ENCODE measurements at places on chromosomes 3 and 15.
A peak's percentile ranks its signal among the peaks of the same experiment; 100 is the strongest.

- DNase-seq: peak; percentile 5
Measured at GRCh38 chr3:171393032-171393744, 67.0 kb downstream of the TNIK start.

GRCh38 chr3:54957711-54958110 lies 29.9 kb upstream of the LRTM1 start:
- DNase-seq: peak; percentile 46

- no peak for DNase-seq
Measured at GRCh38 chr3:178300441-178300959, 235.7 kb upstream of the KCNMB2 start.

DNA sequence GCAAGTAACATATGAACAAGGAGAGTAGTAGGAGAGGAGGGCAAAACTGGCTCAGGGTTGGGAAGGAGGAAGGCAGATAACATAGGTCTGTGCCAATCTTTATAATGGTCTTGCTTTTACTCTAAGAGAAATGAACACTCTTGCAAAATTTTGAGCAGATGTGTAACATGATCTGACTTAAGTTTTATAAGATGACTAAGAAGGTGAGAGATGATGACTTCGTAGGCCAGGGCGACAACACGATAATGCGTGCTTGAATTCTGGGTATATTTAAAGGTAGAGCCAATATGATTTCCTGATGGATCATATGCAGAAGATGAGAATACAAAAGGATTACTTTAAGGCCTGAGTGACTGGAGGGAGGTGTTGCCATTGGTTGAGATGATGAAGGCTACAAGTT lies 265.4 kb upstream of the KCNMB2 start:
- DNase-seq: no peak

GRCh38 chr3:12840591-12841148 lies 695 bp downstream of the RPL32 start:
- DNase-seq: peak; percentile 36

DNA sequence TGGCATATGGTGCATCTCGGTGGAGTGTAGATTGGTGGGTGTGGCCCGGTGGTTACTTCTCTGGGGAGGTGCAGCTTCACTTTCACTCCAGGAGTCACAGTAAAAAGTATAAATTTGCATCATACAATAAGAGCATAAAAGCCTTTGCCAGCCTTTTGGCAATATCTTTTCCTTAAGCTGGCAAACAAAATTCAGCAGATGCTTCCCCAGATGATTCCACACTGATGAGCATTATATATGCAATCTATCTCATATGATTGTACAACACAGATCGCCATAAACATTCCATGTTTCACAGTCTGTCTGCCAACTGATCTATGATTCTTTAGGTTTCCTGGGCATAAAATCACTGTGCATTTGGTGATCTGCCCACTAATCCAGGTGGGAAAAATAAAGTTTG lies 120.2 kb upstream of the ALCAM start:
- peak; percentile 85 for DNase-seq

- peak; percentile 58 for DNase-seq
Measured at GRCh38 chr3:123337948-123338619, 110.8 kb downstream of the ADCY5 start.

- DNase-seq: peak; percentile 14
Measured at GRCh38 chr15:32671339-32672325, 30.1 kb downstream of the SCG5 start.

GRCh38 chr3:131386429-131387165 lies 5.0 kb downstream of the NUDT16 start:
- DNase-seq: no peak

DNA sequence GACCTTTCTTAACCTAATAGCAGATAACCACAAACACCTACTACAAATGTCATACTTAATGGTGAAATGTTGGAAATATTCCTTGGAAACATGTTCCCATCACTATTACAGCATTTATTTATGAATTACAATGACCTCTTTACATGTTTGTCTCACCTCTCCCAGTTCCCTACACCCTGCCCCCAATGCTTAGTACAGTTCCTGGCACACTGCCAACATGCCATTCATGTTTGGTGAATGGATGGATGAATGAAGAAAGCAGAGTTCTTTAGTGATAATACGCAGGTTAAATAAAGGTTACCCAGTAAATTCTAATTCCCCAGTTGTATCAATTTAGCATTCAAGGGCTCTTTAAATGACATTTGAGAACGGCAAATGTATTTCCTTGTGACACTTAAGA lies 259.9 kb upstream of the ATP11B start:
- DNase-seq: peak; percentile 66

GRCh38 chr3:195147649-195148080 lies 123.3 kb downstream of the XXYLT1 start:
- no peak for DNase-seq
